ENCODE measurements at places on chromosomes 16 and 17. TPM values are rescaled to one million over a fixed set of nuclear protein-coding genes. Genes with fewer than 3 reads are reported as not detected.
A peak's percentile ranks its signal among the peaks of the same experiment; 100 is the strongest.

DNA sequence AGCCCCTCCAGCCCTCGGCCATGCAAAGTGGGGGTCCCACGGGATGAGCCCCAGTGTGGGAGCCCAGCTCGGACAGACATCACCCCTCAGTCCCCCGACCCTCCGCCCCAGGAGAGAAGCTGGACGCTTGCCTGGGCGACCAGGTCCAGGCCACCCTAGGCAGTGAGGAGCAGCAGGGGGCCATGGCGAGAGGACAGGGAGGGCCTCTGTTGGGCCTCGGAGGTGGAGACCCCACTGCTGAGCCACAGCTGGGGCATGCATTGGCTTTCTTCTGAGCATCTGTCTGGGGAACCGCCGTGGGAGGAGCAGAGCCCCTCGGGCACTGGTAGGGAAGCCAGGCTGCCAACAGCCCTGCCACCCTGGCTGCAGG, 13.0 kb downstream of the ACTG1 start:
- no peak for DNase-seq

- no peak for DNase-seq
These were observed 5.1 kb downstream of the CDIP1 start for GRCh38 chr16:4533490-4533889.

- no peak for DNase-seq
These were observed 7.6 kb downstream of the SCPEP1 start for GRCh38 chr17:56985371-56986162.

- no peak for DNase-seq
These were observed 291.2 kb upstream of the MON1B start for GRCh38 chr16:76899767-76900166.

The KRTAP16-1 gene
- total RNA-seq, result not detected

The JPH3 gene
- 0.65 TPM for total RNA-seq

DNA sequence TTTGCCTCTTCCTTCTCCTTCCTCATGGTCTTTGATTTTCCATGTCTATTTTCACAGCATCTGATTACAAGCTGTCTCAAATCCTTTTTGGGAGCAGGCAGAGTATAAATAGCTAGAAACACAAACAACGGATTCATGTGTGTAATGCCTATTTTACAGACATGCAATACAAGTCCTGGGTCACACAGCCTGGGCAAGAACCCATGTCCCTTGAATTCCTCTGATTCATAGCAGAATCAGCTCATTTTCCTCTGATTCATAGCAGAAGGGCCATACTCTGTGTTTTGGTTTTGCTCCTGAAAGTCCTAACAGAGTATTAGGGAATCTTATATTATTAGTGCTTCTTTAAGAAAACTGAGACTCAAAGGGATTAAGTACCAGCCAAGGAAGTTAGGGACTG, 71.3 kb downstream of the IRX5 start:
- no peak for DNase-seq

GRCh38 chr17:77375917-77376651, 235.3 kb downstream of the SEC14L1 start:
- peak; percentile 45 for DNase-seq

GRCh38 chr17:6394055-6394606, 40.8 kb downstream of the AIPL1 start:
- DNase-seq, result no peak

GRCh38 chr17:81542431-81543338, 9.5 kb downstream of the FAAP100 start:
- DNase-seq, result no peak

DNA sequence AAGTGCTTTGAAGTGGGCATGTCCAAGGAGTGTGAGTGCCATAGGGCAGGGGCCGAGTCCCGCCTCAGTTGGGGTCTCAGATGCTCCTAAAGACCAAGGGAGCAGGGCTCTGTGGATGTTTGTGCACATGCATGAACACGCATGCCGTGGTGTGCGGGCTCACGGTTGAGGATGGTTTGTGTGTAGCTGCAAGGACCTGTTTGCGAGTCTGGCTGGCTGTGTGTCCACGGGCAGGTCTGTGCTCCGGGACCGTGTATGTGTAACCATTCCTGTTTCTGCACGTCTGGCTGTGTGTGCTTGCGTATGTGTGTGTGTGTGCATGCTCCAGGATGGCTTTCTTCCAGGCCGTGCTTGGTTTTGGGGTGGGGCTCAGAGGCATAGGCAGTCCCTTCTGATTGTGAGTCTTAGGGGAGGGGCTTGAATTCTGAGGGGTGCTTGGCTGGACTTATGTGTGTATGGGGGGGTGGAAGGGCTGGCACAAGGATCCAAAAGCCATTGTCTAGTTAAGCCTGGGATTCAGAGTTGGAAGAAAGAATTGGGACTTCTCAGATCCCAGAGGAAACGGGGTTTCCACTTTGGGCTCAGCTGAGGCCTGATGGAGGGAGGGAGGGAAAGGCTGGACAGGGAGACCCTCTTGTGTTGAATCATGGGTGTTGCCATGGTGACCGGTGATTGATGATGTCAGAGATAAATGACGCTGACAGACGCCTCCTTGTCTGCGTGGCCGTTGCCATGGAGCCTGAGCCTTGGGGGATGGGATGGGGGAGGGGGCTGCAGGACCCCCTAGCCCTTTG, 14.4 kb downstream of the GJD3 start:
- peak; percentile 54 for DNase-seq

- peak; percentile 14 for DNase-seq
These were observed 9.1 kb upstream of the MMD start for GRCh38 chr17:55430541-55431288.

The NXPH3 gene
- total RNA-seq, result 1.1 TPM

GRCh38 chr17:29050176-29050575, 7.2 kb downstream of the PIPOX start:
- no peak for DNase-seq

The ASPHD1 gene
- 0.22 TPM for total RNA-seq

DNA sequence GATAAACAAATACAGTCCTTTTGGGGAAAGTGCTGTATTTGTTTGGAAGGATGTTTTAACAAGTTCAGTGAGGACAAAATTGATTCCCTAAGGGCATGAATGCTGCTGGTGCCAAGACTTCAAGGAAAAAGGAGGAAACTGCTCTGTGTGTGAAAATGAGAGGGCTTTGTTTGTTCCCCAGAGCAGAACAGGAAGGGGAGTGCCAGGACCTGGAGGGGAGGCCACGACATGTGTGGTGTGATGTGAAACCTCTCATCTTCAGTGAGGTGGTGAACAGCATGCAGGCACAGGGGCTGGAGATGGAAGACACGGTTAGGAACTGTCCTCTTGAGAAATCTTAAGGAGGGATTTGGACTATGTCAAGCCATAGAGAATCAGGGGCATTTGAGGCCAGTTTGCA, 46.6 kb upstream of the GRIN2A start:
- DNase-seq, result no peak

The PRAC1 gene
- total RNA-seq, result not detected

DNA sequence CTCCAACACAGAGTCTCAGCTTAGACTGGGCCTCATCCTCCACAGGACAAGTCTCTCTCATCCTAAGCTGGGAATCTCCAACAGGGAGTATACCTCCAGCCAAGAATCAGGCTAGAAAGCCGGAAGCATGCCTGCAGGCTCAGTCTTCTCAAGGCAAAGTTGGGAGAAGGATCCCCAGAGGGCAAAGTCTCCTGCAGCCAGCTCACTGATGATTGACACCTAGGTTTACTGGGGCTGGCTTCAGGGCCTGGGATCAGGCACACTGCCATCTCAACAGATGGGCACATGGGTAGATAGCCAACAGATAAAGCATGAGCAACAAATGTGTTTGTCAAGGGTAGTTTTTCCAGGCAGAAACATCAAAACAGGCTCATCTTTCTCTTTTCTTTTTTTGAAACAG, 56.1 kb upstream of the TOX3 start:
- no peak for DNase-seq

DNA sequence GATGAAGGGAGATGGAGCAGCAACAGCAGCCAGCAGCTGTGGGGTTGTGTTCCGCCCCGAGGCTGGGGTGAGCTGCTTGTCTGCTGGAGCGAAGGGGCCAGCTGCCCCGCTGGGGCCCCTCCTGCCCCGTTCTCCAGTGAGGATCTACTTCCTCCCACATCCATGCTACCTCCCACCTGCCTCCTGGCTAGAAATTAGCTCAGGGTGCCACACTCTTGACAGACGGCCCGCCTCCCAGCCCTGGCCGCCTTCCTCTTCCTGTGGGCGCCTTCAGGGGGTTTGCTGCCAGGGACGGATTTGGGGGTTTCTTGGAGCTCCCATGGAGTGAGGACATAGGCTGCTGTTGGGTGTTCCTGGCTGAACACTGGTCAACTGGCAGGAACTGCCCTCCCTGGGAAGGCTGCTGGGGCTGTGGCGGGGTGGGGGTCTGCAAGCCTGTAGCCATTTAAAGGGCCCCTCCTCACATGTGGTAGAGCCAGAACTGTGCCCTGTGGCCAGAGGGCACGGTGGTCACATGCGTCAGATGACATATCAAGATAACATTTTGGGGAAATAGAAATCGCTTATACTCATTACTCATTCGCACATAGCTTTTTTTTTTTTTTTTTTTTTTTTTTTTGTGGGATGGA, 13.1 kb downstream of the TBC1D24 start:
- DNase-seq, result no peak

DNA sequence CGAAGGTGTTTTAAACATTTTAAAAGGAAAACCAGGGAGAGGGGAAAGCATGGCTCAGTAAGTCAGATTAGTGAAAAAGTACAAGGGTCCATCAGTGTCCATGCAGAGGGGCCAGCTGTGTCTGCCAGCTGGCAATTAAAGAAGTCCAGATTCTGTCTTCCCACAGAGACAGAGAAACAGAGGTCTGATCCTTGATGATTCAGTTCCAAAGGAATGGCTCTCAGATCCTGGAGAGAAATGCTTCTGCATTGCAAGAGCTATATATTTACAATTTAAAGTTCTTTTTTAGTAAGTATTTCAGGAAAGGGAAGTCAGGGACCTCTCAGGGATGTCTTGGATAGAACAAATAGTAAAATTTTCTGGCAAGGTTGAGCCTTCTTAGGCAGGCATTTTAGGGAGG, 56.2 kb downstream of the HSD17B2 start:
- DNase-seq, result peak; percentile 33

GRCh38 chr17:40517286-40517662, 15.9 kb upstream of the TNS4 start:
- no peak for DNase-seq

- DNase-seq, result no peak
These were observed 123.0 kb downstream of the CHD9NB start for GRCh38 chr16:52929478-52930400.

DNA sequence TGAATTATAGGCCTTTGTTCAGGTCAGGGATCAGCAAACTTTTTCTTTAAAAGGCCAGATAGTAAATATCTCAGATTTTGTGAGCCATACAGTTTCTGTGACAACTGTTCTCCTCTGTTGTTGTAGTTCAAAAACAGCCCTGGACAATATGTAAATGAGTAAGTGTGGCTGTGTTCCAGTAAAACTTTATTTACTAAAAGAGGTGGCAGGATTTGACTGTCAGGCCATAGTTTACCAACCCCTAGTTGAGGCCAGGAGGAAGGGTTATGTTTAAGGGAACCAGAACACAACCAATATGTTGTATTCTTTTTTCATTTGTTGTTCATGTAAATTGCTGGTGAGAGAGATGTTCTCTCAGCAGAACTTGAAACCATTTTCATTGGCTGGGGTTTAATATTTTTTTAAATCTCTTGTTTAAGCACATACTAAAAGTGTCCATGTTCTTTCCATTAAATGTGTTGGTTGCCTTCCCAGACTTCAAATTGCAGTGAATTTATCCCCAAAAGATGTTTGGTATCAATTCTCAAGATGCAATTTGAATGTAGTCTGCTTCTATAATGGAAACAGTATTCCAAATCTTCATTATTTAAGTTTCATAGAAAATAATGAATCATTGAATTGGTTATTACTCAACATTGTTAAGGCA, 260.3 kb downstream of the FTO start:
- DNase-seq, result no peak

Measured in lung microvascular endothelial cell (primary cell).